ENCODE measurements at places on chromosomes 4 and X. TPM values are rescaled to one million over a fixed set of nuclear protein-coding genes. Genes with fewer than 3 reads are reported as not detected.

The PDZD4 gene
- 3.6 TPM for total RNA-seq

The GAGE2A gene
- not detected for total RNA-seq

The GBA3 gene
- total RNA-seq: not detected

The TMSB15B gene
- 6.1 TPM for total RNA-seq

The NXF3 gene
- total RNA-seq: not detected

The RBM10 gene
- 45.1 TPM for total RNA-seq

The LIN54 gene
- total RNA-seq: 6.2 TPM

The ALB gene
- not detected for total RNA-seq

The TGIF2LX gene
- total RNA-seq: not detected
